ENCODE measurements at places on chromosomes 6 and 20. TPM values are rescaled to one million over a fixed set of nuclear protein-coding genes. Genes with fewer than 3 reads are reported as not detected.

- H3K4me1 ChIP-seq, result no peaks in the 10 kb centered on the region
- DNase-seq, result no peak
- H3K27ac ChIP-seq, result no peak overlapping the region
- no peak overlapping the region for H3K4me3 ChIP-seq
- H3K36me3 ChIP-seq, result no peaks in the 10 kb centered on the region
These were observed 11.7 kb downstream of the RSPO4 start for GRCh38 chr20:990293-990959.

DNA sequence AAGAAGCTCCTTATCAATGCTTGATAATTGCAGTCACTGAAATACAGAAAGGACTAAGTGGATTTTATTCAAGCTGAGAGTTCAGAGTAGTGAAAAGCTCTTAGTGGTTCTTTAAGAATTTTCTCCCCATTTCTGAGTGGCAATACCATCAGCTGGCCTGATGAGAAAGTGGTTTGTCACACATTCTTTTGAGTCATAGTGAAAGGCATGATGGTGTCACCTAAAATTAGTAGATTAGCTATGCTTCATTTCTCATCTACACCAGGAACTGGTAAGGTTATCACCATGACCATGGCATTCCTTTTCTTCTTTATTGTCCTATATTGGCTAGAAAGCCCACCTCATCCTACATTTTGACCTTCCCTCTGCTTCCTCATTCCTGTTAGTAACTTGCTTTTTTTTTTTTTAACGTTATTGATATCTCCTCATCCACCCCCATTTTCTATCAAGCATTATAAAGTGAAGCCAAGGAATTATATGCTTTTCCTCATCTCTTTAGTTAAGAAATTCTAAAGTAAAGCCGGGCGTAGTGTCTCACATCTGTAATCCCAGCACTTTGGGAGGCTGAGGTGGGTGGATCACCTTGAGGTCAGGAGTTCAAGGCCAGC is 67.4 kb upstream of the LOC128125822 start:
- no peaks in the 10 kb centered on the region for H3K4me1 ChIP-seq
- no peak overlapping the region for H3K27ac ChIP-seq
- DNase-seq, result no peak
- no peaks in the 10 kb centered on the region for H3K27me3 ChIP-seq
- no peaks in the 10 kb centered on the region for H3K36me3 ChIP-seq

GRCh38 chr6:134437376-134437775 is 119.5 kb upstream of the SGK1 start:
- peak overlapping the region; percentile 92 for H3K27ac ChIP-seq
- no peak overlapping the region for H3K4me3 ChIP-seq
- no peaks in the 10 kb centered on the region for H3K36me3 ChIP-seq
- peaks cover 23% of the 10 kb centered on the region for H3K4me1 ChIP-seq
- no peaks in the 10 kb centered on the region for H3K27me3 ChIP-seq

GRCh38 chr6:6704103-6705060 is 115.9 kb downstream of the LY86 start:
- H3K36me3 ChIP-seq, result no peaks in the 10 kb centered on the region
- no peak overlapping the region for H3K4me3 ChIP-seq
- peaks cover 14% of the 10 kb centered on the region for H3K4me1 ChIP-seq
- H3K27ac ChIP-seq, result no peak overlapping the region
- H3K27me3 ChIP-seq, result peaks cover 11% of the 10 kb centered on the region

DNA sequence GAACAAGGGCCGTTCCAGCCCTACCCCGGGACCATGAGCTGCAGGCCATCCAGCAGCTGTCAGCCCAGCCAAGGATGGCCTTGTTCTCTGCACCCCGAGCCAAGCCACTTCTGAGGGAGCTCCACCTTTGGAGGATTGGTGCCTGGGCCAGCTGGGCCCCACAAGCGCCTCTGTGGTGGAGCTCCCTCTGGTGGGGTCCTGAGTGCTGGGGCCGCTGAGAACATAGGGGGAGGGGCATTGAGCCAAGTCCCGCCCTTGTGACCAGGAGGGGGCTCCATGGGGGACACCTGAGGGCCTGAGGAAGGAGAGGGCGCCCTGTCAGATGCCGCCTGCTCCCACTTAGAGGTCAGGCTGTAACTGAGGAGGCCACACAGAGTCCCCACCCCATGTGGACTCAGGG is 43.2 kb downstream of the YTHDF1 start:
- no peak for DNase-seq
- no peaks in the 10 kb centered on the region for H3K4me1 ChIP-seq
- H3K36me3 ChIP-seq, result no peaks in the 10 kb centered on the region
- H3K27ac ChIP-seq, result no peak overlapping the region

DNA sequence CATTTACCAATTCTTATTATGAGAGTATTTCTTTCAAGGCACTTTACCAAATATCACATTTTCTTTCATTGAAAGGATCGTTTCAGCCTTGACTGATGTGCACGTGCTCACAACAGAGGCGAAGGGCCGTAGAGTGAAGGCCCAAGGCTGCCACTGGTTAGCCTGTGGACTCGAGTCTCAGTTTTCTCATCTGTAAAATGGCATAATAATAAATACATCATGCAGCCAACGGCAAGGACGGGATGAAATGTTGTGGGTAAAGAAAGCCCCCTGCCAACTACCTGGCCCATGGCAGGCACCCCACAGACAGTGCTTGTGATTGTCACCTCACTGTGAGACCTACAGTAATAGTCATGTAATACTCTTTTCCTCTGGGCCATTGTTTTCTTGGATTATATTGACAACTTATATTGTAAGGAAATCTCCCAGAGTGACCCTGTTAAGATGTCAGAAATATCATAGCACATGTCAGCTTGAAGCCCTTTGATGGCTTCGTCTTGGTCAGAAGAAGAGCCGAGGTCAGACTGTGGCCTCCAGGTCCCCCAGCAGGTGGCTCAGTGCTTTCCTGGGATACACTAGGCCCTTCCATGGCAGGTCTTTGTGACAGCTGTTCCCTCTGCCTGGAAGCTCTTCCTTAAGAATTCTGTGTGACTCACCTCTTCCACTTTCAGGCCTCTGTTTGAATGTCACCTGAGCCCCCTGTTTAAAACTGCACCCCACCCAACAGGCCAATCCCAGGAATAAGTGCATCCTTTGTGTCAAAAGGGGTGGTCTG is 36.3 kb downstream of the FAM50B start:
- no peak for DNase-seq
- no peaks in the 10 kb centered on the region for H3K36me3 ChIP-seq
- H3K4me1 ChIP-seq, result peaks cover 30% of the 10 kb centered on the region
- H3K4me3 ChIP-seq, result no peak overlapping the region

- no peak overlapping the region for H3K4me3 ChIP-seq
- no peak overlapping the region for H3K27ac ChIP-seq
These were observed 98.4 kb downstream of the TAF4 start for GRCh38 chr20:61967300-61967699.

DNA sequence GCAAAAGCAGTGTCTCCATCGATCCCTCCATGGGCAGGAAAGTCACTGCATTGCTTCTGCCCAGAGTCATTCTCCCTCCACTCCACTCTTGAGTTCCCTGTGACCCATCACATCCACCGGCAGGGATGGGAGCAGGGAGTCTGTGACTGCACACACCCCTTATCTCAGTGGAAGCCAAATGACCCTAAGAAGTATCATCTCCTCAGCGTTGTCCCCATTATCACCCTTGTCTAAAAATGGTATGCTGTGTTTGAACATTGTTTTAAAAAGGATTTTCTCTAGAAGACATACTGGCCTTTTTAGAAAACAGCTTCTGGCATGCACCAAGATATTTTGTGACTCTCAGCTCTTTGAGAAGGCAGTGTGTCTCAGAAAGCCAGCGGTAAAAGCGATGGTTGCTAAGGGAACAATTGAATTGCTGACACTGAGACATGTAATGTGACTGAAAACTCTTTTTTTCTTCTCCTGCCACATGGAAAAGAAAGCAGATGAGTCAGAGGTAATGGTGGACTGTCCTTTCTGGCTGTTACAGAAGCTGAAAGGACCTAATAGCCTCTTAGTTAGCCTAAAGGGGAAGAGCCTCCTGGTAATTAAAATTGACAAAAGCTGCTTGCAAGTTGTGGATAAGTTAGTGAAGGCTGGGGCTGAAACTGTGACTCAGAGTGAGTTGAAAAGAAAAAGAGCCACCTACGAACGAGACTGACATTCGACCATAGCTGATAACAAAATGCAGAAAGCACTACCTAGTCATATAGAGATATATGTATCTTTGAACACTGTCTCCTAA is 120.5 kb downstream of the MAP3K7 start:
- H3K4me1 ChIP-seq, result peaks cover 4% of the 10 kb centered on the region
- no peak overlapping the region for H3K4me3 ChIP-seq
- H3K27me3 ChIP-seq, result peaks cover 7% of the 10 kb centered on the region
- no peaks in the 10 kb centered on the region for H3K36me3 ChIP-seq
- peak; percentile 18 for DNase-seq
- H3K27ac ChIP-seq, result no peak overlapping the region

DNA sequence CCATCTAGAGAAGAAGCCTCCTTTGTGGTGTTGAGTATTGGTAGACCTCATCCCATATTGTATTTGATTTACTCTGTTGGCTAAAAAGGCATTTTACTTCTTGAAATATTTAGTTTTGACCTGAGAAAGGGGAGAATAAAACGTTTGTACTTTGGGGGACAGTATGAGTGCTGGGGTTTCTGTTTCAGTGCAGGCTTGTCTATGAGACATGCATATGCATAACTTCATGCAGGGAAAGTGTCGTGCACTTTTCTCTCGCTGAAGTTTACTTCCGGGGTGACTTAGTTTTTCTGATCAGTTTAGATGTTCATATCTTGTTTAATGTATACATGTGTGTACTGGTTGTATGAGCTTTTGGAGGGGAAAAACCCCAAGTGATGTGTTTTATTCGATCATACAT is 59.5 kb downstream of the UTRN start:
- H3K4me1 ChIP-seq, result peaks cover 25% of the 10 kb centered on the region
- no peak overlapping the region for H3K4me3 ChIP-seq
- no peak for DNase-seq

GRCh38 chr6:35055891-35056290 is 85.2 kb downstream of the TCP11 start:
- H3K4me3 ChIP-seq, result no peak overlapping the region
- H3K4me1 ChIP-seq, result peaks cover 16% of the 10 kb centered on the region
- no peaks in the 10 kb centered on the region for H3K27me3 ChIP-seq
- peak; percentile 49 for DNase-seq

- DNase-seq, result no peak
- H3K4me1 ChIP-seq, result no peaks in the 10 kb centered on the region
- no peak overlapping the region for H3K4me3 ChIP-seq
- H3K27me3 ChIP-seq, result no peaks in the 10 kb centered on the region
- no peak overlapping the region for H3K27ac ChIP-seq
- H3K36me3 ChIP-seq, result no peaks in the 10 kb centered on the region
These were observed 779.9 kb upstream of the MAP3K7 start for GRCh38 chr6:91366781-91367180.

GRCh38 chr6:37256692-37257319 is 766 bp upstream of the TBC1D22B start:
- peaks cover 14% of the 10 kb centered on the region for H3K4me1 ChIP-seq
- peak overlapping the region; percentile 95 for H3K27ac ChIP-seq
- H3K36me3 ChIP-seq, result no peaks in the 10 kb centered on the region
- peak overlapping the region; percentile 88 for H3K4me3 ChIP-seq
- no peaks in the 10 kb centered on the region for H3K27me3 ChIP-seq

- no peak overlapping the region for H3K27ac ChIP-seq
- H3K4me1 ChIP-seq, result peaks cover 71% of the 10 kb centered on the region
- H3K27me3 ChIP-seq, result no peaks in the 10 kb centered on the region
- H3K4me3 ChIP-seq, result no peak overlapping the region
- no peak for DNase-seq
These were observed 97.8 kb downstream of the GMPR start for GRCh38 chr6:16336056-16336818.

- peak; percentile 13 for DNase-seq
- H3K4me1 ChIP-seq, result no peaks in the 10 kb centered on the region
- H3K36me3 ChIP-seq, result no peaks in the 10 kb centered on the region
- H3K4me3 ChIP-seq, result no peak overlapping the region
These were observed 18.7 kb downstream of the CCDC170 start for GRCh38 chr6:151512481-151512880.

GRCh38 chr6:113052506-113052905 is 705.4 kb downstream of the RFPL4B start:
- DNase-seq, result no peak
- no peak overlapping the region for H3K4me3 ChIP-seq

DNA sequence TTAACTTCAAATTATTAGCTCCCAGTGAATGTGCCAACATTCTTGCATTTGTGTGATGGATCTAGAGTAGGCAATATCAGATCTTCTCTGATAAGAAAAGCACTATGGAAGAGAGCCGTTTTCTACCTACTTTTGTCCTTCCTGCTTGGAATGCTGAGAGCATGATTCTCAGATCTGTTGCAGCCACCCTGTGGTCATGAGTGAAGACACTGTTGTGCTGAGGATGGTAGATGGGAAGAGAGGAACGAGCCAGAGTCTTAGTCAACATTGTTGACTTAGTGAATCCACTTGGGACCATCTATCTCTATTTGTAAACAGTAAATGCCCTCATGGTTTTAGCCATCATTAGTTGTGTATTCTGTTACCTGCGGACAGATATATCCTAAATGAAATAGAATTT is 202.6 kb downstream of the CD109 start:
- no peak overlapping the region for H3K4me3 ChIP-seq
- no peak overlapping the region for H3K27ac ChIP-seq
- no peaks in the 10 kb centered on the region for H3K4me1 ChIP-seq
- H3K27me3 ChIP-seq, result no peaks in the 10 kb centered on the region
- DNase-seq, result no peak
- no peaks in the 10 kb centered on the region for H3K36me3 ChIP-seq

DNA sequence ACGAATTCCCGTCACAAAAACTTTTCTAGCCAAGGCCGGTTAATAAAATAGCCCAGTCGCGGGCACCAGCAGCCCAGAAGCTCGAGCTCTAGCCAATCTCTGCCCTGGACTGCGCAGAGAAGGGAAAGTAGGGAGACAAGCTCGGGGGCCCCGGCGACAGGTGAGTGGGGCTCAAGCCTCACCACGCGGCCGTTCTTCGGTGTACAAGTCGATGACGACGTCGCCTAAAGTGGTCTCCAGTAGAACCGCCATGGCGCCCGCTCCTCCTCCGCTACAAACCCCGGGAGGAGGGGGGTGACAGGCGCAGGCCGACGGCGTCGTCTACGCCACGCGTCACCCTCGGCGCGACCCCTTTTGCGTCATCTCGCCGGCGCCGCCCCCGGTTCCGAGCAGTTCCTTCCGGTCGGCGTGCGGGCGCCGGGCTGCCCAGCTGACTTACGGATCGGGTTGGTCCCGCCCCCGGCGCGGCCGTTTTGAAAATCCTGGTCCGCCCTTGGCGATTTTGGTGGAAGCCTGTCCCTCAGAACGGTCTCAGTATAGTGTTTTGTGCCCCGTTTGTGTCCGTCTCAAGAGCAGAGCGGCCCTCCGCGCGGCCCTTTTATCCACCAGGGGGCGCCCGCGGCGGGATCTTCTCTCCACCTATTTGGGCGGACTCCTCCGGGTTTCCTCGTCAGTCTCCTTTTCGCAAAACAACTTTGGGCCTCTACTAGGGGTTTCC is at the start of gene PPIL4:
Gene PPIL4, minus strand, starts transcription at position 290 of the 718 bp plus-strand sequence. Its CDS starts 38 bp downstream, at position 252.
- no peaks in the 10 kb centered on the region for H3K36me3 ChIP-seq
- peak within 1 kb of the TSS; percentile 97 for H3K4me3 ChIP-seq
- peaks cover 13% of the 10 kb centered on the region for H3K4me1 ChIP-seq
- peaks cover 2% of the 10 kb centered on the region for H3K27me3 ChIP-seq

SCP2D1 gene
- total RNA-seq, result 0.29 TPM

SEL1L2 gene
- not detected for total RNA-seq

VSTM2L gene
- 2.5 TPM for total RNA-seq

OR12D3 gene
- total RNA-seq, result not detected

FHL5 gene
- total RNA-seq, result not detected

SNAP25 gene
- 1.8 TPM for total RNA-seq

GPSM3 gene
- 0.88 TPM for total RNA-seq

CDSN gene
- total RNA-seq, result not detected

SYTL3 gene
- total RNA-seq, result 1.5 TPM

OPN5 gene
- total RNA-seq, result not detected

KCNK16 gene
- total RNA-seq, result not detected

LAMA2 gene
- 3.5 TPM for total RNA-seq

HLA-DQB2 gene
- not detected for total RNA-seq
